Stimulated activated CD4-positive, alpha-beta T cell treated with anti-CD3 and anti-CD28 coated beads, Interleukin-2, amount 100 ng/mL, for 24 hours (primary cell): ENCODE measurements at places on chromosomes 6 and 20.

DNA sequence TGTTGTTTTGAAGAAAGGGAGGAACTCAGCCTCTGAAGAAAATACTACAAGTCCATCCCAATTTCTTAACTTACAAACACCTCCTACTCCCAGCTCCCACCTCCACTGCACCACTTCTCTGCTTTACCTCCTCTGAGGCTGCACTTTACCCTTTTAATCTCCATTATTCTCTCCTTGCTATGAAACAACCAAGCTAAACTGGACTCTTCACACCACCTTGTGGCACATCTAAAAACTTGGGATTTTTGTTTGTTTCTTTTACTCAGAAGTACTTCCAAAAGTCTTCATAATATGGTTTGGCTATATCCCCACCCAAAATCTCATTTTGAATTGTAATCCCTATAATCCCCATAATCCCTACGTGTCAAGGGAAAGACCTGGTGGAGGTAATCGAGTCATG lies 142.2 kb downstream of the MOXD1 start:
- DNase-seq = no peak

GRCh38 chr20:59821201-59821600 lies 112.2 kb downstream of the SYCP2 start:
- no peak for DNase-seq

GRCh38 chr6:166010136-166010960 lies 157.3 kb downstream of the TBXT start:
- no peak for DNase-seq

DNA sequence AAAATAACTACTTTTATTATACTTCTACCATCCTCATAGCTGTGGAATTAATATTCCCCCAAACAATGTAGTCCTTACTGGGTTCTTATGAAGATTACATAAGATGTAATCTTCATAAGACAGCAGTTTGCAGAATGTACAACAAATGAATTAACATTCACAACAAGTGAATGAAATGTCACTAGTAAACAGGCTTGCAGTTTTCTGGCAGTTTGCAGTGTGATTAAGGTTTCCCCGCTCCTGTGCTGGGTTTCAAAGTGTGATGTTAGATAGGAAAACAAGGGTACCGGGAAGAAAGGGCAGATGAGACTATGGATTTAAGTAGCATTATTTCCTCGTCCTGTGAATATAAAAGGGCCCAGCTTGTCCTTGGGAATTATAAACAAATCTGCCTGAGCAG lies 22.5 kb downstream of the ARFGEF3 start:
- no peak for DNase-seq

DNA sequence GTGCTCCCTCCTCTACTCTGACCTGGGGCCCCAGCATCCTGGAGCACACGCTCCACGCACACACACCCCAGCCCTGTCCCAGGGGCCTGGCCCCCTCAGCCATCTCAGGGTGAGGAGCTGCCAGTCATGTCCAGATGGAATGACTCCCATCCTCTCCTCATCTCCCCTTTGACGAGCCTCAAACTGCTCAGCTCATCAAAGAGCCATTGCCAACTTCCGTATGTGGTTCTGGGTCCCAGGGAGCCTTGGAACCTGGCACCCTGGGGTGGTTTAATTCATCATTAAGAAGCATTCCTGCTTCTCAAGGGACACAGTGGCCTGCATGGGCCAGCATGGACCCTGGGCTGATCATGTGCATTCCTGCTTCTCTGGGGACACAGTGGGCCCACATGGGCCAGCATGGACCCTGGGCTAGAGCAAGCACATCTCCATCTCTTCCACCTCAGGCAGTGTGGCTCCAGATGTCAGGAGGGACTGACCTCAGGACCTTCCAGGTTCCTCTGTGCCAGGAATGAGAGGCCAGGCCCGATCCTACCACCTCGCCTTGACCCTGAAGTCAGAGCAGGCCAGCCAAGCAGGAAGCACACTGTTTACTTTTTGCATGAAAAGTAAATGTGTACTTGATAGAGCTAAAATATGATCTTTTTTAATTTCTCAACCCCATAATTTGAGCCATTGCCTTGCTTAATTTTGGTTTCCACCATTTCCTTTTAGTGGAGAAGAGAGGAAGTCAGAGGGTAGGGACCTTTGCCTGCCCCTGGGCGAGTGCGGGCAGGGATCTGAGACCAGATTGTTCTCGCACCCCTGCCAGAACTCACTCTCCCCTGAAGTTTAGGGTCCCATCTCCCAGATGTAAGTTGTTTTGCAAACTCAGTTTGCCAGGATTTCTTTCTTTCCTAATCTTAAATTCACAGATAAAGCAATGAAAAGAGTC lies 26.1 kb downstream of the SPATA2 start:
- no peak for DNase-seq

DNA sequence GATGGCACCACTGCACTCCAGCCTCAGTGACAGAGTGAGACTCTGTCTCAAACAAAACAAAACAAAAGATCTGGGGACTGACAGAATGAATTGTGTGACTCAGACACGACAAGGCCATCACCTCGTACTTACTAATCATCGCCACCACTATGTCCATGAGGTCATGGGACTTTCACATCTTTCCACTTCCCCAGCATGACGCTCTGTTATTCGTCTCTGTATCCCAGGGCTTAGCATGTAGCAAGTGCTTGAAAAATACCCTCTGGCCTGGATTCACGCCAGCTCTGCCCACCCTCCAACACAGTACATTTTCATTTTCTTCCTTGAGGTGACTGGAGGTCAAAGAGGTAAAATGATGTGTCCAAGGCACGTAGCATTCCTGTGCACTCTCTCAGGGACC lies 27.8 kb downstream of the FGD2 start:
- DNase-seq = peak; percentile 51

GRCh38 chr6:11201015-11201414 lies 31.5 kb downstream of the NEDD9 start:
- DNase-seq = no peak

- DNase-seq = no peak
Observed at GRCh38 chr20:39479196-39479810, 517.2 kb downstream of the DHX35 start.

DNA sequence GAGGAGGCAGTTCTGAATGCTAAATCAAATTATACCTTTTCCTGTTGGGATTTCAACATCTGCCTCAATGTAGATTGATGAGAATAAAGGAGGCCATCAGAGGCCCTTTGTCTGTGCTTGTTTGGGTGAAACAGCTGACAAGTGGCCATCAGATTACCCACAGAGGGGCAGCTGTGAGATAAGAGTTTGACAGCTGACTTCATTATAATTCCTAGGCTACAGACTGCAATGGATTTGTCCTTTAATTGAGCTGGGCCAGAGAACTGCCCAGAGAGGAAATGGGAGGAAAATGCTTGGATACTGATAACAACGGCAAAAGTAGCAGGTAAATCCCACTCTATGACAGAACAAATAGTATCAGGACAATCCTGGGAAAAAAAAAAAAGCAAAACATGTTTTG lies 649.4 kb downstream of the HDGFL1 start:
- DNase-seq = no peak

GRCh38 chr6:31711233-31711632 lies 3.9 kb upstream of the LY6G6D start:
- no peak for DNase-seq

DNA sequence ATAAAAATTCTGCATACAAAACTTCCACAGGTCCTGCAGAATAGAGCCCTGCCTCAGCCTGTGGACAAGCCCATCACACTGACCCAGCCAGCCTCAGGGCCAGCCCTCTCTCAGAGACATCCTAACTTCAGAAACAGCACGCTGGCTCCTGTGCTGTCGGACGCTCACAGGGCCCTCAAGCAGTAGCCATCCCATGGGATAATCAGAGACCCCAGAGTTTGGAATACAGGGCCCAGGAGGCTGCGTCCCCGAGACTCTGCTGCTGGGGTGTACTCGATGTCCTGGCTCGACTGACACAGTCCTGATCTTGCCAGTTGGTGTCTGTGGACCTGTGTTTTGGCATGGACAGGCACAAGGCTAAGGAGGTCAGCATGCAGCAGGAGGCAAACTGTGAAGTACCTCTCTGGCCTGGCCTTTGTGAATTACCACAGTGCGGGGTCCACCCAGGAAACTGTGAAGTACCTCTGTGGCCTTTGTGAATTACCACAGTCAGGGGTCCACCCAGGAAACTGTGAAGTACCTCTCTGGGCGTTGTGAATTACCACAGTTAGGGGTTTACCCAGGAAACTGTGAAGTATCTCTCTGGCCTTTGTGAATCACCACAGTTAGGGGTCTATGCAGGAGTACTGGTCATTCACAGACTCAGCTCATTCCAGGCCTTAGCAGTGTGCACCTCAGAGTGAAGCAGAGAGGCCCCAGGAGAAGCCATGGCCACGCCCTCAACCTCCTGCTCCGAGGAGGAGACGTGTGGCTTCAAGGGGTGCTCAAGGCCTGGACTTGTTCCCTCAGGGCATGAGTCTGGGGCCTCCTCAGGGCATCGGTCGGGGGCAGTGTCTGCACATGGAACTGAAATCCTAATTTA lies 212.4 kb downstream of the SYNDIG1 start:
- DNase-seq = no peak

DNA sequence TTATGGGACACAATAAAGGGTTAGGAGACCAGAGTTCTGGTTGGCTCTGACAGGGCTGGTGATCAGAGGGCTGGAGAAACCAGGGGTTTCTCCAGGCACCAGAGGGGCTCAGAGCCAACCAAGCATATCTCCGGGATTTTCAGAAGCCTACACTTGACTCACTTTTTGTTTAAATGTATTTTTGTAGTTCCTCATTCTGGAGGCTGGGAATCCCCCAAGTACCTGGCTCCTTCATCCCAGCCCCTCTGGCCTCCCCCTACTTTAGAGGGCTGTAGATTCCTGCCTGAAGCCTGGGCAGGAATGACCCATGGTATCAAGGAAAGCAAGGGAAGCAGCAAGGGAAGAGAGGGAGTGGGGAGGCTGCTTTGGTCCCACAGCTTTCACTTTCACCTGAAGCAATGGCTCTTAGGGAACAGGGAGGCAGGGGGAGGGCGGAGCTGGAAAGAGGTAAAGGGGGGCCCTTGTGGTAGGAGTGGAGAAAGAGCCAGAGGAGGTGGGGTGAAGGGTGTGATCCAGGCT lies 973 bp downstream of the CD40 start:
- no peak for DNase-seq

DNA sequence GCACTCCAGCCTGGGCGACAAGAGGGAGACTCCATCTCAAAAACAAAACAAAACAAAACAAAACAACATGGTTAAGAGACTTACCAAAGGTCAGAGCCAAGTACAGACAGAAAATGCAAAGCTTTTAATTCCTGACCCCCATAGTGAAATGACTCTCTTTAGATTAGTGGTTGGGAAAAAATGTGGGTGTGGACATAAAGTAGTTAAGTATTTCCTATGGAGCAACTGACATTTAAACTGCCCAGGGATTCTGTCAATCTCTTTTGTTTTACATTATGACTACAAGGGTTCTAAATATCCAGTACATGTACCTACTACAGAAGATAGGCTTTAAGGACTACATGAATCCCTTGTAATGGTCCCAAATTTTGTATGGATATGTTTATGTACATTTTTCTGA lies 75.1 kb downstream of the IRAK1BP1 start:
- no peak for DNase-seq

DNA sequence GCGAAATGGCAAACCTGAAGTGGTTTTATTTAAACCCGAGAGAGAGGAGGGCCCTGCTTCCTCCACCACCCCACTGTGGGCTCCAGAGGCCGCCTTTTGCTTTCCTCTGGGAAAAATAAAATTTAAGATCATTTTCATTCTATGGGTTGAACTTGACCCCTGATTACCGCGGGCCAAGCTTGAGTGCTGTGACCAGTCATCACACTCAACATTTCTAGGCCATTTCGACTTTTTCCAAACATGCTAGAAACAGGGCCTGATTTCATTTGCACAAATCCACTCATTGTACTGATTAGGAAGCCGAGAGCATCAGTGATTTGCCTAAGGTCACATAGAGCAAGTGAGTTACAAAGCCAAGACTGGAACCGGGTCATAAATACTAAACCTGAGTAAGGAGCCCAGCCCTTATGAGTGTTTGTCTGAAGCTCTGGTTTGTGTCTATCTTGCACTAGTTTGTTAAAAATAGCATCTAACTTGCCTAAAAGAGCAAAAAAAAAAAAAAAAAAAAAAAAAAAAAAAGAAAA lies 179.7 kb downstream of the DLL1 start:
- DNase-seq = no peak

GRCh38 chr6:113829696-113830045 lies 27.5 kb upstream of the MARCKS start:
- no peak for DNase-seq

- DNase-seq = peak; percentile 60
Observed at GRCh38 chr20:62824476-62825332, 7.9 kb downstream of the COL9A3 start.

- no peak for DNase-seq
Observed at GRCh38 chr6:17497535-17498095, 102.5 kb upstream of the FAM8A1 start.

DNA sequence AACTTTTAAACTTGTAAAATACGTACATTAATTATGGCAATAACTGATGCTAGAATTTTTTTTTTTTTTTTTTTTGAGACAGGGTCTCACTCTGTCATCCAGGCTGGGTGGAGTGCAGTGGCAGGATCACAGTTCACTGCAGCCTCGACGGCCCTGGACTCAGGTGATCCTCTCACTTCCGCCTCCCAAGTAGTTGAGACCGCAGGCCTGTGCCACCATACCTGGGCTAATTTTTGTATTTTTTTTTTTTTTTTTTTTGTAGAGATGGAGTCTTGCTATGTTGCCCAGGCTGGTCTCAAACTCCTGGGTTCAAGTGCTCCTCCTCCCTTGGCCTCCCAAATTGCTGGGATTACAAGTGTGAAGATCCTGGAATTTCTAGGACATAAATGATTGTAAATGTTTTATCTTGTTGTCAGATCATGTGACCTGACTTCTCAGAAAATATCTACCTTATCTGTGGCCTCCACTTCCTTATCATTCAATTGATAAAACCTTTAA lies 2.2 kb upstream of the CD2AP start:
- DNase-seq = no peak

GRCh38 chr6:103925317-103925716 lies 934.4 kb downstream of the HACE1 start:
- DNase-seq = no peak
